ENCODE measurements at places on chromosomes 12 and 14. TPM values are rescaled to one million over a fixed set of nuclear protein-coding genes. Genes with fewer than 3 reads are reported as not detected.

TSPAN19 gene
- total RNA-seq: not detected

- no peak for DNase-seq
These were observed 813.0 kb downstream of the GALC start for GRCh38 chr14:87179936-87180335.

ADAM20 gene
- total RNA-seq: 0.10 TPM

DNA sequence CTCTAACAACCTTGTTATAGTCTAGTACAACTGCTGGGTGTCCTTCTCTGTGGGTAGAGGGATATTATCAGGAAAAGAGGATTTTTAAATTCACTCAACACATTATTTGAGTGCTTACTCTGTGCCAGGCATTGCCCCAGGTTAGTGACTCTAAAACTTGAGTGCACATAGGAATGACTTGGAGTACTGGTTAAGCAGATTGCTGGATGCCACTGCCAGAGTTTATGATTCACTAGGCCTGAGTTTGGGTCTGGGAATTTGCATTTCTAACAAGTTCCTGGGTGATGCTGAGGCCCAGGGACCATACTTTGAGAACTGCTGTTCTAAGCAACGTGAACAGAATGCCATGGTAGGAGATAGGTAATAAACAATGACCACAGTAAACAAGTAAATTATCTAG lies 96.6 kb downstream of the CFAP54 start:
- DNase-seq: no peak

- DNase-seq: no peak
These were observed 268.7 kb upstream of the PDE3A start for GRCh38 chr12:20099395-20100183.
